ENCODE measurements at places on chromosomes 5 and 9.

GRCh38 chr9:2290382-2290781, 275.2 kb downstream of the SMARCA2 start:
- no peak for DNase-seq

- DNase-seq: no peak
Measured at GRCh38 chr9:122356627-122357026, 14.2 kb upstream of the PTGS1 start.

- peak; percentile 83 for DNase-seq
Measured at GRCh38 chr5:138844812-138845513, 30.2 kb downstream of the LRRTM2 start.

GRCh38 chr5:57311251-57311650, 137.4 kb downstream of the GPBP1 start:
- no peak for DNase-seq

DNA sequence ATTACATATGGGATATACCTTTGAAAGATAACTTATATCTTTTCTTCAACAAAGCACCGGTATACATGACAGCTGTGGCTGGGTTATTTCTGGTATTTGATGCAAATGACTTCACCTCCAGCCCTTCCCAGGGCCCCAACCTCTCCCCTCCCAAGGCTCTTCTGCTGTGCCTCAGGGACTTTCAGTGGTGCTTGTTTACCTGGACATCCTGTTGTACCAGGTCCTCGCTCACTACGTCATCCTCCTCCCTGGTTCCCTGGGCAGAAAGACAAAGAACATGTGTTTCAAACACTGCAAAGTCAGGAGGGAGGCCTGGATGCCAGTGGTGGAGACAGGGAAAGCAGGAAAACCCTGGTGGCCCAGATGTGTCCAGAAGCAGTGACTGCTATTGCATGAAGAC, 23.4 kb downstream of the ANXA6 start:
- DNase-seq: no peak

DNA sequence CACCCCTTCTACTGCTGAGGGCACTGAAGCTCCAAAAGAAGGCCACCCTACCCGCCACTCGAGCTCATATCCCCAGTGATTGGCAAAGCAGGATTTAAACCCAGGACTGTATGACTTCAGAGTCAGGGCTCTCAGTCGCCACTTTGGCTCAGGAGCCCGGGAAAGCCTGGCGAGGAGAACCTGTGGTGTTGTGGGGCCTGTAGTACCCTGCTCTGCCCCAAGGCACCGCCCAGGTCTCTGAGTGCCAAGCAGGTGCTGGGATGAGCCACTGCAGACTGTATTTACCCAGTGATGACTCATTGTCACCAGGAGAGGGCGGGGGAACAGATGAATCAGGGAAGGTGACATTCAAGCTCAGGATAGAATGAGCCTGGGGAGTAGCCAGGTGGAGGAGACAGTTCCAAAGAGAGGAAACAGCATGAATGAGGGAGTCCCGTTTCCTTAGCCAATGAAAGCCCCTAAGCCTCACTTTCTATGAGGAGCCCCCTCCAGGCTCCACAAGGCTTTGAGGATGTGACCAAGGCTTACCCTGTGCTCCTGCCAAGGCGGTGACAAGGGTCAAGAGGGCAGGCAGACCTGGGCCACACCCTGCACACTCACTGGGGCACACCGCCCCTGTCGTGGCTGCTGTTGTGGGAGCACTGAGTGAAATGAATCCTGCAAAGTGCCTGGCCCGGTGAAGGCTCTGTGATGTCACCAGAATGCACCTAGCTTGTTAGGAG, 17.8 kb upstream of the DPM2 start:
- DNase-seq: no peak

GRCh38 chr5:115431116-115431515, 113.5 kb downstream of the FEM1C start:
- no peak for DNase-seq

- DNase-seq: no peak
Measured at GRCh38 chr5:112064271-112064701, 307.3 kb upstream of the NREP start.

GRCh38 chr9:110847671-110848070, 179.1 kb downstream of the MUSK start:
- peak; percentile 64 for DNase-seq

- DNase-seq: peak; percentile 54
Measured at GRCh38 chr9:106583751-106584150, 279.2 kb upstream of the ZNF462 start.

GRCh38 chr9:4038182-4038723, 261.6 kb downstream of the GLIS3 start:
- DNase-seq: peak; percentile 5

DNA sequence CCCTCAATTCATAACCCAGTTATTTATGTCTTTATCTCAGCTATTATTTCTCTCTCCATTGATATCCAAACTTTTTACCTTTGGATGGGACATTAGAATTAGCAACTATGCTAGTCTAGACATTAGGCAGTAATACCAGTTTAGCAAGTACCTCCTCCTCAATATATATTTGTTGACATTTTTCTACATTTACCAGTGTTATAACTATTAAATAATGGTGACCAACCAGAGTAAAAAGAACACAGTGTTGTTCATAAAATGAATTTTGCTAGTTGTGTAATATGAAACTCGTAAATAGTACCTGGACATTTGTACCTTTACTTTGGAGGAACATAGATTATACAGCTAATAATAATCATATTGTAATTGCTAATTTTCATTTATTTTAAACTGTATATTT, 554.6 kb upstream of the CDH6 start:
- DNase-seq: no peak

DNA sequence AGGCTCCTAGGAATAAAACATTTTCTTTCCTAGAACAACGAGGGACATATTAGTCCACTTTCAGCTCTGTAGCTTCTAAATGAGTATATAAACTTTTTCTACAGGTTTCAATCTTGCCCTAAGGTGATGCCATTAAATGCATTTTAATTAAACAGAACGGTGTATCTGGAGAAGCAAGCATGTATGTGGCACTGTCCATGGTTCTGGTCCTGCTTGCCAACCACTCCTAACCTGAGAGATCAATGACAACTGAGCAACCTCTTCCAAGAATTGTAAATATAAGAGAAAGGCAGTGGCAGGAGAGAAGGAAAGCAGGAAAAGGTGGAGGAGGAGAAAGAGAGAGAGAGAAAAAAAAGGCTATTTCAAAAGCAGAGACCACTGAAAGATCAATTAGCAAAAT, 95.6 kb upstream of the SPOCK1 start:
- no peak for DNase-seq

DNA sequence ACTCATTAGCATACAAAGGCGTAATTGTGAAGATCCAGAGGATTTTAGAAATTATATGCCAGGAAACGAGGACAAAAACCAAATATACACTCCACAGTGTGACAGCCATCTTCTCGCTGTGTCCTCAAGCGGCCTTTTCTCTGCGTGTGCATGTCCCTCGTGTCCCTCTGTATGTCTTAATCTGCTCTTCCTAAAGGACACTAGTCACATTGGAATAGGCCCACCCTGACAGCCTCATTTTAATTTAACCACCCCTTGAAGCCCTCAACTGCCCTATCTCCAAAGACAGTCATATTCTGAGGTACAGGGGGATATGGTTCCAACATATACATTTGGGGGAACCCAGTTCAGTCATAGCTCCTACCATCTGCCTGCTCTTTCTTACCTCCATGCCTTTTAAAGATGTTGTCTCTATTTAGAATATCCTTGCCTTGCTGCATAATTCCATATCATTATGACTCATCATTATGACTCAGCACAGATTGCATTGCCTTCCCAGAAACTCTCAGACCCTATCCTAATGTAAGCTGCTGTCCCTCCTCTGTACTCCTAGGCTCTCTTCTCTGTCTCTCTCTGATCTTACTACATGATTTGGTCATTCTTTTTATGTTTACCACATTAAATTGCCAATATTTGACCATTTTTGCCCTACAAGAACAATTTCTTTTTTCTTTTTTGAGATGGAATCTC, 210.9 kb downstream of the AOPEP start:
- DNase-seq: peak; percentile 94

DNA sequence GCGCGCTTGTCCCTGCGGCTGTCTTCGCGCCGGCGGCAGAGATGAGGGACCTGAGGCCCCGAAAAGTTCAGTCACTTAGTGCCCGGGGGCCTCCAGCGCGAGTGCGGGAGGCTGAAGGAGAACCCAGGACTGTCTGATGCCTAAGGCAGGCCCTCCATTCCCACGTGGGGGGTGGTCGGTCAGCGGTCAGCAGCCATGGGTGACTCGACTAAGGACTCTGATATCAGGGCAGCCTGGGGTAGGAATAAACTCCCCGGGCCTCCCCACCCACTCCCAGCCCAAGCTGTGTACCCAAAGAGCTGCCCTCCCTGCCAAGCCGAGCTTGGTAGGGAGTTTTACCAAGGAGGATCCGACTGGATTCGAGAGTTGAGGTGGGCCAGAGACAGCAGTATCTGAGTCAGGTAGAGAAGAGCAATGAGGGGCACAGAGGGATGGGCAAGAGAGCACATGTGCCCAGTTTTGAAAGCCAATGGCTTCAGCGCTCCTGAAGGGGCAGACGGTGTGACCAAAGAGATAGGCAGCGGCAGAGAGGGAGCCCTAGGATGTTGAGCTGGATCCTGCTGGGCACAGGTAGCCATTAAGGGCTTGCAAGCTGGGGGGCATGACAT, 787 bp downstream of the FGFR4 start:
- DNase-seq: no peak

DNA sequence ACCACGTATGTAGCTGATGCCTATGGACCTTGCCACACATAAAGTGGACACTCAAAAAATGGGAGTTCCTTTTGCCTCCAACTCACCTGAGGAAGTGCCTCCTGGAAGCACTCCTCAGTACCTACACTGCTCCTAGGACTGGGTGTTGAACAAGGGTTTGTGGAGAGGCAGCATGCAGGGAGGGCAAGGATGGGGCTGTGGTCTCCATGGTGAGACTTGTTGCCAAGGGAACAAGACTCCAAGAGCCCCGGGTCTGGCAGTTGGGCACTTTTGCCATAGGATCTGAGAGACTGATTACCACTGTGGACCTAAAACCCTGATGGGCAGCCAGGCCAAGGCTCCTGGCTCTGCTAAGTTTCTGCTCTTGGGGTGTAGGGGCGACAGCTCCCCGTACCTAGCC, 6.9 kb upstream of the NR5A1 start:
- no peak for DNase-seq

DNA sequence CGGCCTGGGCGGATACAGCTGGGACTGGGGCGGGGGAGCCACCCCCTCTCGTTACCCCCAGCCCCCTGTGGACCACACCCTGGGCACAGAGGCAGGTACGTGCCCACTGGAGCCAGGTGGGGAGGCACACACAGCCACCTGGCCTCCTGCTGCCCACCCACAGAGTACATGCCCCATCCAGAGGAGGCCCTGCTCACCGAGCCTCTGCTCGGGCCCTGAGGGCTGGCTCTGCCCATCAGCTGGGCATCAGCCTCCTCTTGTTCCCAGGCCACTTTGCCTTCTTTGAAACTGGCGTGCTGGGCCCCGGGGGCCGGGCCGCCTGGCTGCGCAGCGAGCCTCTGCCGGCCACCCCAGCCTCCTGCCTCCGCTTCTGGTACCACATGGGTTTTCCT, 6.3 kb downstream of the MAMDC4 start:
- no peak for DNase-seq

DNA sequence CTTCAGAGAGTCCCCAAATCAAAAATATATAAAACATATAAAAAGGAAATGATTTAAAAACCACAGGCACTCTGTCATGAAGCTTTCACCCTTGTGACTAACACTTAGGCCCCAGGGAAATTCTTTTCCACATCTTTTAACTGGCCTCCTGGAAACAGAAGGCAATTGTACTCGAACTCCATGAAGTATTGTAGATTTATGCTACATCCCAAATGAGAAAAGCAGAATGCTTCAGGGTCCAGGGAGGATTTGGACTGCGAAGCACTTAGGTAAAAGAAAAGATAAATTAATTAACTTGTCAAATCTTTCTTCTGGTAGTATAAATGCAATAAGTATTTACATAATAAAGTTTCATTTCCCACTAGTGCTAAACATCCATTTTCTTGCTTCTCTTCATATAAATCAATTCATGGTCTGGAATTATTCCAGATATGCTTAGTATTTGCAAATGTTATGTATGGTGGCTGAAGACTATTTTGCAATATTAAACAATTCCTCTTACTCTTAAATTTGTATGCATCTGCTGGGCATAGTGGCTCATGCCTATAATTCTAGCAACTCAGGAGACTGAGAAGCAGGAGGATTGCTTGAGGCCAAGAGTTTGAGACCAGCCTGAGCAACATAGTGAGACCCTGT, 64.9 kb upstream of the ELL2 start:
- DNase-seq: peak; percentile 93

GRCh38 chr5:133214153-133214820, 162.5 kb downstream of the HSPA4 start:
- DNase-seq: no peak

GRCh38 chr9:133430244-133430643, 8.1 kb downstream of the ADAMTS13 start:
- no peak for DNase-seq

- peak; percentile 86 for DNase-seq
Measured at GRCh38 chr5:73638344-73639095, 12.5 kb downstream of the ARHGEF28 start.

DNA sequence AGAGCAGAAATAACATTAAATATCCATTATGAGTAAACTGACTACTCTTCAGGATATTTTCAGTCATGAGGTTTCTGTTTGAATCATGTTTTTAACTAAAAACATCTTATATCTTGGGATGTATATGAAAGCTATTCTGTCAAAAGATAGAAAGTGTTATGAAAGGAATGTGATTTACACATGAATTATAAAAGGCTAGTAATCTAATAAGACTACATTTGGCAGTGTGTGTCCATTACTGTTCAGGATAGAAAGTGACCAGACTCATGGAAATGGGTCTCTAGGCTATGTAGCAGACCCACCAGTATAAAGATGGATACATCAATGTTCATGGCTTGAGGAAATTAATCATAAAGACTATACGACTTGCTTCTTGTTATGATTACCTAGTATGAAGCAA, 1328.2 kb upstream of the NUDT12 start:
- DNase-seq: no peak

DNA sequence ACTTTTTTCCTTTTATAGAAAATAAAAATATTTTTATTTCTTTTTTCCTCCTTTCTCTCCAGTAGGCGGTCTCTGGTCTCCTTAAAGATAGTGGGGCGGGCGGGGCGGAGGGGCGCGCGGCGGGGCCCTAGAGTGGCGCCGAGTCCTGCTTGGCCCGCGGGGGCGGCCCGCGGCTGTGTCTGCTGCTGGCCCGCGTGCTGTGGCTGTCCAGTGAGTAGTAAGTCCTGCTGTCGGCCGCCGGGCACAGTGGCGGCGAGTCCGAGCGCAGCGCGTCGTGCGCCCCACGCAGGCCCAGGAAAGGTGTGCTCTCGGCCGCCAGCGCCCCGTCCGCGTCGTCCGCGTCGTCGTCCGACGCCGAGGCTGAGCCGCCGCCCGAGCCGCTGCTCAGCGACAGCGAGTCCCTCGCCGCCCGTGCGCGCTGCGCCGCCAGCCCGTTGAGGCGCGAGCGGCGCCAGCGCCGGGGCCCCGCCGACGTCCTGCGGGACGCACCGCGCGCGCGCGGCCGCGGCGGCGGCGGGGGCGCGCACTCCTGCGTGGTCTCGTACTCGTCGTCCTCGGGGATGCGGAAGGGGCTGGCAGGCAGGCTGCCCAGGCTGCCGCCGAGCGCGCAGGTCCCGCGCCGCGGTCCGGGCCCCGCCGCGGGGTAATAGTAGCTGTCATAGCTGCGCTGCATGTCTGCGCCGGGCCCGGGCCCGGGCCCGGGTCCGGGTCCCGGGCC, 52.3 kb downstream of the PSD2 start:
- peak; percentile 42 for DNase-seq

GRCh38 chr5:1186351-1187233, 14.8 kb upstream of the SLC6A19 start:
- no peak for DNase-seq

- DNase-seq: no peak
Measured at GRCh38 chr9:136599074-136599531, 53.3 kb upstream of the NOTCH1 start.
